Stimulated activated CD8-positive, alpha-beta memory T cell treated with anti-CD3 and anti-CD28 coated beads, Interleukin-7, amount 100 ng/mL, for 1 hour (primary cell): ENCODE measurements at places on chromosomes 7 and 10.

DNA sequence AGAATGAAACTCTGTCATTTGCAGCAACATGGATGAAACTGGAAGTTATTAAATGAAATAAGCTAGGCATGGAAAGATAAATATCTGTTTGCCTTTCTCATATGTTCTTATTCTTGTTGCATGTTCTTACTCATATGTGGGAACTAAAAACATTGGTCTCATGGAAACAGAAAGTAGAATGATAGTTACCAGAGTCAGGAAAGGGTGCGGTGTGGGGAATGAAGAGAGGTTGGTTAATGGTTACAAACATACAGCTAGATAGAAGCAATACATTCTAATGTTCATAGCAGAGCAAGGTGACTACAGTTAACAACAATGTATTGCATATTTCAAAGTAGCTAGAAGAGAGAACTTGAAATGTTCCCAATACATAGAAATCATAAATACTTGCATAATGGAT lies 105.1 kb downstream of the FAM107B start:
- DNase-seq = no peak

GRCh38 chr10:63622097-63622496 lies 100.9 kb downstream of the REEP3 start:
- no peak for DNase-seq

DNA sequence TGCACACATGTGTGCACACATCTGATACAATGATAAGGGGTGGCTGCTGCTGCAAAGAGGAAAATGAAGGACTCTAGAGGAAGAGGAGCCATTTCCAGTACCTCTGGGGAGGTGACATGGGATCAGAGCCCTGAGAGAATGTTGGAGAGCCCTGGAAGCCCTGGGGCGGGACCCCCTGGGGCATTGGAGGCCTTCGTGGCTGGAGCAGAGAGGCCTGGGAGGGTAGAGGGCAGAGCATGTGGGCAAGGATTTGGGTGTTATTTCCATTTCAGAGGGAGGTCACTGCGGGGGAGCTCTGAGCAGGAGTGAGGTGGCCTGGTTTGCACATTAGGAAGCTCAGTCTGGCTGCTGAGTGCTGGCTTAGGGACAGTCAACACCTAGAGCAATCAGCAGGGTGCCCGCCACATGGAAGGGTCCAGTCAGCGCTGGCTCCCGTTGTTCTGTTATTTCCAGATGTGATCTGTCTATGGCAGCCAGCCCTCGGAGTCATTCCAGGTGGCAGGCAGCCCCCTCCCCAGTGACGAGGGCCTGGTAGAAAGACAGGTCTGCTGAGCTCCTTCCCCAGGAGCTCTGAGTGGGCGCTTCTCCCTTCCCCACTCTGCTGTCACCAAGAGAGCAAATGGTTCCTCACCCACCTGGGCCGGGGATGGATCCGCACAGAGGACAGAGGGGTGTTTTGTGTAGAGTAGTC lies 24.1 kb upstream of the BTBD16 start:
- DNase-seq = no peak

DNA sequence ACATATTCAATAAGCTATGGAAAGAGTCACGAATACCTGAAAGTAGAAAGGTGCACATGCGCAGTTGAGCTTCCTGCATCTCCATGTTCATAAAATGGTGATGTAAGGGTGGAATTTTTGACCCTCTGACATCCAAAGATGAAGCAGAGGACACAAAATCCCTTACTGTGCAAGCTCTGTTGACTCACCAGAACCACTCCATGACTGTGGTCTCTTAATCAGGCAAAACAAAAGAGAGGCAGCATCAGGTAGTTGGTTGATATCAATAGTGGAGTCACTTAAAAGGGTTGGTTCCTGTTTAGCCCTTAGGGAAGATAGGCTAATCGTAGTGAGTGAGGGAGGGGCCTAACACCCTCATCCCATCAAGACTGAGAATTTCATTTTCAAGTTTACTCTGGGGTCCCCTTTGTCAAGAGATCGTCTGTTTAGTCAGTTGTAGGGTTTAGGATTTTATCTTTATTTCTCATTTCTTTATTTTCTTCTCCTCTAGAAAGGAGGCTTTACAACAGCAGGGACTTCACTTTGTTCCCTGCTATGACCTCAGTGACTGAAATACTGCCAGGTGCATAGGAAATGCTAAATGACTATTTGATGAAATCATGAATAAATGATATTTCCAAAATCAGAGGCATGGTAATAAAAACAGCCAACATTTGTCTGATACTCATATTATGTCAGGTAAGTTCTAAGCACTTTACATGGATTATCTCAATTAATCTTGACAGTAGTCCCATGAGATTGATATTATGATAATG lies 98.1 kb downstream of the CD36 start:
- DNase-seq = no peak

GRCh38 chr7:159030490-159031134 lies 114.1 kb downstream of the VIPR2 start:
- DNase-seq = no peak

DNA sequence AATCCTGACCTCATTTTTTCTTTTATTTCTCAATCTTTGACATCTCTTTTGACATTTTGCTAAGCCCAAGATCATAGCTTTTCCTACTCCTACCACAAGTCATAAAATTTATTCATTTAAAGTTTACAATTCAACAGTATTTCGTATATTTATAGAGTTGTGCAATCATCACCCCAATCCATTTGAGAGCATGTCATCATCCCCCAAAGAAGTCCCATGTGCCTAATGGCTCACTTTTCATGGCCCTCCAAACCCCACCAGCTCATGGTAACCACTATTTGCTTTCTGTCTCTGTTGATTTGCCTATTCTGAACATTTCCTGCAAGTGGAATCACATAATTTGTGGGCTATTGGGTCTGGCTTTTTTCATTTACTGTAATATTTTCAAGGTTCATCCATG lies 52.5 kb upstream of the GLI3 start:
- DNase-seq = no peak

- DNase-seq = no peak
Observed at GRCh38 chr10:125757742-125758141, 17.9 kb downstream of the MMP21 start.

DNA sequence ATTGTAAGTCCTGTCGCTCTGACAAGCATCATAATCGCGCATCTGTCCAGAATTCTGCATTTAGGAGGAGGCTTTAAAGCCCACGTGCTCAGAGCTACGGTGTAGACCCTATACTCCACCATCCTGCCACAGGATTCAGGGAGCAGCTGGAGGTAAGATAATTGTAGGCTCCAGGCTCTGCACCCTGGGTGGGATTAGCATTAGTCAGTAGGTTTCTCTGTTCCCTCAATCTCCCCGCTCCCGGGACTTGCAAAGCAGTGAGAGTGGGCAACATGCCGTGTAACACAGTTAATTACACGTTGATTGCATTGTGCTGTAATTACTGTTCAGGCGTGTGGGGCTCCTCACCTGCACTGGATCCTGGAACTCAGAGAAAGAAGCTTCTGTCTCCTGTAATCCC lies 89.3 kb upstream of the CUX1 start:
- DNase-seq = no peak

GRCh38 chr7:105336009-105336408 lies 52.7 kb downstream of the SRPK2 start:
- DNase-seq = no peak

DNA sequence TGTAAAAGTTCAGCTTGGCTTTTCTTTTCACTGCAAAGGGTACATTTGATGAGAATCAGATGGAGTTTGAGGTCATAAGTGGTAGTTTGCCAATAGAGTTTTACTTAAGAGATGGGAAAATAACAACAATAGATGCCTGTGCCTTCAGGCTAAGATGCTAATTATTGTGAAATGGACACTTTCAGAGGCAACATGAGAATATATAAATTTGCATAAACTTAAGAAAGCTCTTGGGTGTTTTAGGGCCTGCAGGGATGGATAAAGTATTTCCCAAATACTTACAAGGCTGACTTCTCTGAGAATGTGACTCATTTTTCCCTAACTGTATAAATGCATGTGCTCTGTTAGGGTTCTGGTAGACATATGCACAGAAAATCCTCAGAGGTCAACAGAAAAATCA lies 200.3 kb upstream of the SVIL start:
- no peak for DNase-seq

DNA sequence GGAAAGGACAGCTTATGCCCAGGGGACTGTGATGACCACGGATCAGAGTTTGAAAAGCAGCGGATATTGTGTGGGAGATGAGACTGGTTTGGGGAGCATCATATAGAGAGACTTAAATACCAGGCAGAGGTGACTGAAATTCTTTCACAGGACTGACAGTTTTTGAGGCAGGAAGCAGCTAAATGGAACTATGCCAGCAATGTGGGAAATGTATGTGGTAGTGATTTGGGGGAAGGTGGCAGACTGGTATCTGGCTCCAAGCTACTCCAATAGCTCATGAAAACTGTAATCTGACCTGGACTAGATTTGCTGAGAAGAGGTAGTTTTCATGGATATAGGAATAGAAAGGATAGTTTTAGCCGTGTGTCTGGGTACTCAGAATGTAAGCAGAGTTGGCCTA lies 592.6 kb downstream of the REEP3 start:
- DNase-seq = no peak

- no peak for DNase-seq
Observed at GRCh38 chr7:151242159-151243044, 6.1 kb downstream of the SMARCD3 start.

DNA sequence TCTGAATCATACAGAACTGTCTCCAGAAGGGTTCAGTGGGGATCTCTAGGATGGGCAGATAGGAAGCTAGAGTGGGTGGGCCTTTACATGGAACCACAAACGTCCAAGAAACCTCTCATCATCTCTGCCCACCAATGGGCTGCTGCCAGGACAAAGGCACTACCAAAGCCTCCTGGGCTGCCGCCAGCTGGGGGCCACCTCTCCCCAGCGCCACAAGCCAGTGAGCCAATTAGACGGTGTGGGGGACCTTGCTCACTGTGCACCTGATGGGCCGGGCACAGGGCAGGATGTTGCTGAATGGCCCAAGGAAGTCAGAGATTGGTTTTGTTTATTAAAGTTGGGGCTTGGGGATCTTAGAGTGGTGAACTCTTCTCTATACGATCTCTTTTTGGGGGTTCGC lies 242.1 kb downstream of the MGMT start:
- no peak for DNase-seq

DNA sequence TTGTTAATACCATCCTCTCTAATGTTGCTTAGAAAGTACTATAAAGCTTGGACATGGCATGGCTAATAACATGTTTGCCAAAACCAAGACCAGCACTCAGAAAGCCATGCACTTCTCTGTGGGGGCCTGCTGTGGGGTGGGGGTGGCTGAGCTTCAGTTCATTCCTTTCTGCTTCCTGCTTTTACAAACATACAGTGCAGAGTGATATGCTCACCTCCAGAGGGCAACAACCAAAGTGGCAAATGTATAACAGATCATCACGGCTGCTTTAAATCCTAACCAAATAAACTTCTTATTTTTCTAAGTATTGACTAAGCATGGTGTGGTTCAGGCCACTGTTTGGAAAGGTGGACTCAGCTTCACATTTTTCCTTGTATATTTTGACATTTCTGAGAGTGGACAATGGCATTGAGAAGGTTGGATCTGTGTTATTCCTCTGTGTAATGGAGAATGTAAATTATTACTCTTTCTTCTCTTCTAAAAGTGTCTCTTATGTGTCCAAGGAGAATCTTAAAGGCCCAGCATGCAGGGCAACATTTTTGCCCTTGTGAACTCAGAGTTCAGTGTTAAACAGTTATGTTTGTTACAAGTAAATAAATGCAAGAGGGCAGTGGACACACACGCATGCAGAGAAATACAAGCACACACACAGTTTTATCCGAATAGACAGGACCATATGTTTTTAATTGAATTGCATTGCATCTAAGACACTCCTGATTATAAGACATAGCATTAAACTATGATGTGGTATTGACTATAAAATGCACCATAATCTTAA lies 186.1 kb downstream of the HERPUD2 start:
- no peak for DNase-seq

GRCh38 chr7:131413711-131414110 lies 86.0 kb downstream of the MKLN1 start:
- DNase-seq = no peak

DNA sequence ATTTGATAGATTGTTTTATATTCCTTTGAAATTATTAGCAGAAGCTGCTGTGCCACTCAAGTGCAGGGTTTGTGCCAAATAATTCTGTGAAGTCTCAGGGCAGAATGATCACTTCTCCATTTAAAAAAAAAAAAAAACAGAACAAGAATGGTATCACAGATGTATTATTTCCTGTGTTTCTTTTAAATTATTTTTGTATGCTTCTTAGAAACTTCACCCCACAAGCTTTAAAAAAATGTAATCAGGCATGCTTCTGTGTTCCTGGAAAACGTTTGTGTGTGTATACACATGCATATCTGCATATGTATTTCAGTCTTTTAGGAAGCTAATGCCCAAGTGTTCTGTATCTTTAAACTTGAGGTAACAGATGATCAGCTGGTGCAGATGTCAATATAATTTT lies 6.3 kb upstream of the CD36 start:
- DNase-seq = no peak

- DNase-seq = no peak
Observed at GRCh38 chr7:159032322-159032721, 112.3 kb downstream of the VIPR2 start.

DNA sequence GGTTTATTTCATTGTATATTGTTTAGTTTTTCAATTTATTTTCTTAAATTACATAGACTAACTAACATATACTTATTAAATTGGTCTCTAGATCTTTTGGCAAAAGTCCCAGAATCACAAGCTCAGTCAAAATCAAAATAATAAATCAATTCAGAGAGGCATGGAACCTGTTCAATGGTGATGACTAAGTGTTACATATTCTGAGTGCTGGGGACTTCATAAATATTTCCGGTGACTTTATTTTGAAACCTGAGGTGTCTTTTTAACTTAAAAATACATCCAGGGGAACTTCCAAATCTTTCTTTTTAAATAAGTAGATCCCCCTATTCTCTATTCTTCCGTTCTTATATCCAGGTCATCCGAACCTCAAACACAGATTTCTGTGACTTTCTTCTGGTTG lies 89.6 kb upstream of the ZNF804B start:
- no peak for DNase-seq

- DNase-seq = no peak
Observed at GRCh38 chr10:77820349-77820748, 106.2 kb downstream of the DLG5 start.

DNA sequence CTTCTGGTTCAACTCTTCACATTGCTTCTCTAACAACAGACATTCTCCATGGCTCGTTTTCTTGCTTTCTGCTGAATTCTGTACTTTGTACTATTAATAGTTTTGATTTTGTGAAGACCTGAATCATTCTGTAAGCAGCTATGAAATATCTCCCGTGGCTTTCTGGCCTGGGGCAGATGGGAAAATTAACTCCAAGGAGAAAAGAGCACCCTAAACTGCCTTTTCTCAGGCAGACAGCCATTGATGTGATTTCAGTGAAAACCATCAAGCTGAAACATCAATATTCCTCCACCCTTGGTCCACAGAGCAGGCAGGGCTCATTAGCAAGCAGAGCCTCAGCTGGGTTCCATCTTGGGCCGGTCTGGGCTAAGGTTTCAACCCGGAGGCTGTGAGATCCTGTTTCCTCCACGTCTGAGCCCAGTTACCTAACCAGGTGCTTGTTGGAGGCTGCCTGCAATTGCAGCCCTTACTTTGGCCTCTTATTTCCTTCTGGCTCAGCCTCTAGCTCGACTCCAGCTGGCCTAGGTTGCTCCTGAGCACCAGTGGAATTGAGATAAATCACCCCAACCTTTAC lies 21.1 kb upstream of the EZH2 start:
- no peak for DNase-seq
